ENCODE measurements at places on chromosomes 2 and 18.

DNA sequence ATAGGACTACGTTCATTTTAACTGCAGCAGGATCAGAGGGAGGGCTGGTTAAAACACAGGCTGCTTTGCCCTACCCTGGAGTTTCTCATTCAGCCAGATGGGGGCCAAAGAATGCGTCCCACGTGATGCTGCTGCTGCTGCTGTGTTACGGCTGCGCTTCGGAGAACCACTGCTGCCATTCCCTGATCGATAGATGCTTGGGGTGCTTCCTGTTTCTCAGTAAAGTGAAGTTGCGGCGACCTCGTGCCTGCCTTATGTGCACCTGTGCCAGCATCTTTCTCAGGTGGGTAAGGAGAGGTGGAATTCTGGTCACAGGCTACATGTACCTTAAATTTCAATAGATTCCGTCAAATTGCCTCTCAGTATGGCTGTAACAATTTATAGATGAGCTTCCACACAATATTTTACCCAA, 24.7 kb upstream of the TOGARAM2 start:
- DNase-seq, result no peak

GRCh38 chr2:190513877-190514276, 20.6 kb downstream of the NEMP2 start:
- DNase-seq, result no peak

GRCh38 chr2:120323807-120324399, 22.0 kb upstream of the INHBB start:
- no peak for DNase-seq

GRCh38 chr2:52269696-52270485, 1238.0 kb upstream of the NRXN1 start:
- no peak for DNase-seq

- no peak for DNase-seq
Observed at GRCh38 chr18:51044928-51045585, 15.0 kb downstream of the SMAD4 start.

DNA sequence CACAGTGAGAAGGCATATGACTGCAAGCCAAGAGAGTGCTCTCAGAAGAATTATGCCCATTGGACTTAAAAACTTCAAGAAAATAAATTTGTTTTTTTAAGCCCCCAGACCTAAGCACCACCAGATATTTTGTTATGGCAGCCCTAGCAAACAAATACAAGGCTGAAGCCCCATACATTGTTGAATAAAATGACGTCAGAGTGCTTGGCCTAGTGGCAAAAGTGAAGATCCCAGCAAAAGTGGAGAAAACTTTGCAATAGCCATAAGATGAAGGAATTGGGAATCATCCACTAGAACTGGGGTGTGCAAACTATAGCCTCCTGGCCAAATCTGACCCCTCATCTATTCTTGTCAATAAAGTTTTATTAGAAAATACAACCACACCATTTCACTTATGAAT, 517.5 kb downstream of the IRS1 start:
- DNase-seq, result no peak

- no peak for DNase-seq
Observed at GRCh38 chr2:106840818-106841217, 45.1 kb downstream of the ST6GAL2 start.

DNA sequence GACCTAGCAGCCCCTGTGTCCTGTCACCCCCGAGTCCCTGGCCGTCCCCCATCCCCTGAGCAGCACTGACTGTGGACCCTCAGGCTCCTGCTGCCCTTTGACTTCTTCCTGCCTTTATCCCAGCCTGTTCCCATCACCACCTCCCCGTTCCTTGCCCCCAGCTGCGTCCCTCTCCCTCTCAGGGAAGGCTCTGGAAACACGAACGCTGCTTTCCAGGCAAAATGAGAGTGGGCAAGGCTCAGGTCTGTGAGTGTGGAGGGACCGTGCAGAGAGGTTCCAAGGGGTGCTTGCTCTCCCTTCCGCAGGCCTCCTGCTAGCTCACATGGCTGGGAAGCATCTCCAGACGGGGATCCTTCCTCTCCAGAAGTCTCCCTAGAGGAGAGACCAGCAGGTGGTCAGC, 501.8 kb upstream of the SALL3 start:
- DNase-seq, result no peak

- no peak for DNase-seq
Observed at GRCh38 chr2:219290381-219291171, 11.4 kb downstream of the DNAJB2 start.

- peak; percentile 13 for DNase-seq
Observed at GRCh38 chr2:128623776-128624761, 305.4 kb upstream of the HS6ST1 start.

GRCh38 chr2:61732787-61733186, 121.1 kb downstream of the FAM161A start:
- DNase-seq, result no peak

GRCh38 chr2:25576596-25576995, 96.8 kb downstream of the DTNB start:
- no peak for DNase-seq

- DNase-seq, result no peak
Observed at GRCh38 chr18:12656938-12657683, 796 bp downstream of the SPIRE1 start.

DNA sequence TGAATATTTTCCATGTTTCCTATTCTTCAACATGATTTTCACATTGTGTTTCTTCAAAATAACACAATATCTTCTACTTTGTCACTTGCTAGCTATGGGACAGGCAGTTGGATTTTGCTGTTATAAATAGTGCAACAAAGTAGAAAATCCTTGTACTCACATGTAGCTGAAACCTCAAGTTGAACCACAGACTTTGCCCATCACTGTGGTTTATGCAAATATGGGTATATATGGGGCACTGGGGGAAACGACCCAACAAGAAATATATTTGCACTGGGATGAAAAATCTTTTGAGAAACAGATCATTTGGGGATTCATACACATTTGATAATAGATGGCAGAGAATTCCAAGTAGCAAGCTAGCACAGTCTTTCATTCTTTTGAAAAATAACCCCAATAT, 486.3 kb upstream of the MAP2 start:
- no peak for DNase-seq

DNA sequence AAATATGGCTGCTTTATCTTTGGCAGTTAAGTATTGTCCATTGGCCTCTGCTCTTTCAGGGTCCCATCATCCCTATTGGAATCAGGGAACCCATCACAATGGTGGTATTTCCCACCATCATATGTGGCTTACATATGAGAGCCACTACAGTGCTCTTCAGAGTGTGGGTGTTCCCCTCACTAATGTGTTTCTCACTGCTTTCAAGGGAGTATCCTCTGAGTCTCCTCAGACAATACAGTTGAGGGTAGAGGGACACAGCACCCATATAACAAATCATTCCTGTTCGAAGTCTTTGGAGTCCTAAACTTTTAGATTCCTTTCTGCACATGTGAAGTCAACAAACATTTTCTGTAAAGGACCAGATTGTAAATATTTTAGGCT, 48.8 kb upstream of the DNAJC10 start:
- no peak for DNase-seq

GRCh38 chr2:23645230-23645808, 260.3 kb downstream of the KLHL29 start:
- DNase-seq, result no peak

- no peak for DNase-seq
Observed at GRCh38 chr18:37426586-37426985, 139.0 kb downstream of the CELF4 start.

GRCh38 chr2:230164139-230164538, 55.6 kb downstream of the SP110 start:
- DNase-seq, result no peak

GRCh38 chr2:229163893-229164292, 107.2 kb downstream of the PID1 start:
- no peak for DNase-seq

DNA sequence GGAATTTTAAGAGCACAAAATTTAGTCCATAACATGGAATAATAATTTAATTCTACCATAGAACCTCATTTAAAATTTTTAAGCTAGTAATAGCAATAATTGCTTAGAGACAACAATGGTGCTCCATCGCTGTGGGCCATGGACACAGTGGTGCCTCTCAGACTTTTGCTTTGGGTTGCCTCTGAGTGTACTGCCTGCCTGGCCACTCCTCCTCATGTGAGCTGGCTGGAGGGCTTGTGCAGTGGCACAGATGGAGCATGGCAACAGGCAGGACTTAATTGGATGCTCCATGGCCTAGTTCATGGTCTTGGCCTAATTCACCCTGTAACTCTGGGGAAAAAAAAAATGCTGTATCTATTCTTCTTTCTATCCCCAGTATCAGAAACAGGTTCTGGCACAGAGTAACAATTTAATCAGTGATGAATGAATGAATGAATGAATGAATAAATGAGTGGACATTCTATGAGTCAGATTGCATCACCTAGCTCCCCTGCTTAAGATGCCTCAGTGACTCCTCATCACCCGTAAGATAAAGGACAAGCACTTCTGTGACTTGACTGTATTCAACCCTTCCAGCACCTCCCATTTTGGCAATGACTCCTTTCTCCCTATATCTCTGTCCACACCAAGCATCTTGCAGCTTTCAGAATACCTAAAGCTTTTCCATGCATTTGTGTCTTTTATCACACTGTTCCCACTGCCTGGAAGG, 211.8 kb upstream of the SLC14A2 start:
- DNase-seq, result no peak

DNA sequence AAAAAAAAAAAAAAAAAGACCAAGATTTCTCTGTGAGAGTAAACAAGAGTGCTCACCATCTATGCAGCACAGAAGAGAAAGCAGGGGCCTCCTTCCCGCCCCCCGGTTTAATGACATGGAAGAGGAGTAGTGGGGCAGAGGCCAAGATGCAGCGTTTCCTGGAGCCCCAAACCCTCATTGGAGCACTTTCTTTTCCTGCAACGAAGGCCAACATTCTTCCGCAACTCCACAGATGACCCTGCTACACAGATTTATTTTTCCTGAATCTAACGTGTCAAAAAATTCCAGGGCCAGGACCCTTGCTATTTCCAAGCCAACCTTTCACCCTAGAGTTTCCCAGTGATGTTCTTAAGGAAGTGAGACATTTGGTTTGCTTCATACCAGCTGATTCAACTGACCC, 189.6 kb downstream of the MIB1 start:
- no peak for DNase-seq

- DNase-seq, result no peak
Observed at GRCh38 chr2:164739966-164740365, 101.7 kb downstream of the COBLL1 start.

- DNase-seq, result no peak
Observed at GRCh38 chr2:101921319-101921952, 70.3 kb upstream of the IL1R2 start.

DNA sequence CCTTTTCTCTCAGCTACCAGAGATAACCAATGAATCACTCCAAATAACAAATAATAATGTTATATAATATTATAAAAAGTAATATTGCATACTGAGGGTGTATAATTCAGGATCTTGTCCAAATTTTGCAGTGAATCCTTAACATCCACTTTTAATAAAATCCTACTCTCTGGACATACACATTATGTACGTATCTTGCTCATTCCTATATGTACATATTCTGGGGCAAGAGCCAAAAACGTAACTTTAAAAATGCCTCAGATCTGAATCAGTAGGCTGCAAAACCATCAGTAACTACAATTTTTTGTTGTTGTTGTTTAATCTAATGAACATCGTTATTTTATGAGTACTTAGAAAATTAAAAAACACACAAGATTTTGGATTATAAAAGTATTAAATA, 65.3 kb downstream of the SMAD2 start:
- DNase-seq, result no peak

- no peak for DNase-seq
Observed at GRCh38 chr2:102099536-102100298, 42.8 kb upstream of the IL1R1 start.

GRCh38 chr2:216211614-216212145, 102.5 kb downstream of the XRCC5 start:
- no peak for DNase-seq

GRCh38 chr18:36203360-36203895, 16.1 kb downstream of the MOCOS start:
- no peak for DNase-seq

GRCh38 chr2:133303150-133303549, 265.1 kb downstream of the NCKAP5 start:
- no peak for DNase-seq
